ENCODE measurements at places on chromosomes 2 and 18. TPM values are rescaled to one million over a fixed set of nuclear protein-coding genes. Genes with fewer than 3 reads are reported as not detected.

GRCh38 chr2:29009711-29010677 lies 28.9 kb downstream of the TOGARAM2 start:
- peaks cover 34% of the 10 kb centered on the region for H3K4me1 ChIP-seq
- DNase-seq = no peak
- H3K36me3 ChIP-seq = peaks cover 7% of the 10 kb centered on the region
- H3K4me3 ChIP-seq = no peak overlapping the region
- no peaks in the 10 kb centered on the region for H3K27me3 ChIP-seq
- no peak overlapping the region for H3K27ac ChIP-seq

- no peaks in the 10 kb centered on the region for H3K4me1 ChIP-seq
- H3K27ac ChIP-seq = no peak overlapping the region
- H3K27me3 ChIP-seq = no peaks in the 10 kb centered on the region
- no peak overlapping the region for H3K4me3 ChIP-seq
- DNase-seq = no peak
Measured at GRCh38 chr2:229371086-229371485, 100.0 kb upstream of the PID1 start.

DNA sequence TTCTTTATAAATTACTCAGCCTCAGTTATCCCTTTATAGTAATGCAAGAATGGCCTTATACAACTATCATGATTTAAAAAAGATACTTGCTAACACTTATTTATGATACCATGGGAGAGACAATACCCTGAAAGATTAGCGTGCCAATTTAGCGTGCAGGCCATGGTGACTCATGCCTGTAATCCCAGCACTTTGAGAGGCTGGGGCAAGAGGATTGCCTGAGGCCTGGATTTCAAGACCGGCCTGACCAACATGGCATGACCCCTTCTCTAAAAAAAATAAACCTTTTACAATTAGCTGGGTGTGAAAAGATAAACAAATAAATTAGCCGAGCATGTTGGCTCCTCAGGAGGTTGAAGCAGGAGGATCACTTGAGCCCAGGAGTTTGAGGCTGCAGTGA lies 493.4 kb upstream of the FSIP2 start:
- no peak overlapping the region for H3K4me3 ChIP-seq
- H3K36me3 ChIP-seq = no peaks in the 10 kb centered on the region
- H3K27ac ChIP-seq = no peak overlapping the region
- DNase-seq = no peak

DNA sequence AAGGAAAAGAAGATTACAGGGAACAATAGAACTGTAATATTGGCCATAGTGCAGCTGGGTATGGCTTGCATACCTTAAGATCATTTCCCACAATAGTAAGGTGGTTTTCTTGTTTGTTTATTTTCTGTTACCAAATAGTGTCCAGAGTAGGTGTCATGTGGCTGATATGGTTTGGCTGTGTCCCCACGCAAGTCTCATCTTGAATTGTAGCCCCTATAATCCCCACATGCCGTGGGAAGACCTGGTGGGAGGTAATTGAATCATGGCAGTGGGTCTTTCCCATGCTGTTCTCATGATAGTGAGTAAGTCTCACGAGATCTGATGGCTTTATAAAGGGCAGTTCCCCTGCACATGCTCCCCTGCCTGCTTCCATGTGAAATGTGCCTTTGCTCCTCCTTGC lies 190.1 kb downstream of the ICOS start:
- no peak overlapping the region for H3K27ac ChIP-seq
- H3K4me3 ChIP-seq = no peak overlapping the region
- no peaks in the 10 kb centered on the region for H3K4me1 ChIP-seq
- H3K36me3 ChIP-seq = no peaks in the 10 kb centered on the region
- no peak for DNase-seq

- no peak overlapping the region for H3K4me3 ChIP-seq
- DNase-seq = no peak
- no peak overlapping the region for H3K27ac ChIP-seq
- no peaks in the 10 kb centered on the region for H3K27me3 ChIP-seq
- H3K4me1 ChIP-seq = no peaks in the 10 kb centered on the region
Measured at GRCh38 chr18:10977042-10977441, 172.3 kb downstream of the PIEZO2 start.

- H3K36me3 ChIP-seq = peaks cover 4% of the 10 kb centered on the region
- no peaks in the 10 kb centered on the region for H3K4me1 ChIP-seq
- H3K27me3 ChIP-seq = no peaks in the 10 kb centered on the region
- H3K4me3 ChIP-seq = no peak overlapping the region
- no peak overlapping the region for H3K27ac ChIP-seq
Measured at GRCh38 chr2:69625078-69625795, 18.3 kb downstream of the AAK1 start.

GRCh38 chr2:205776139-205776538 lies 93.8 kb downstream of the NRP2 start:
- H3K4me1 ChIP-seq = peaks cover 14% of the 10 kb centered on the region
- H3K36me3 ChIP-seq = peaks cover 4% of the 10 kb centered on the region
- H3K27ac ChIP-seq = no peak overlapping the region
- no peak overlapping the region for H3K4me3 ChIP-seq

DNA sequence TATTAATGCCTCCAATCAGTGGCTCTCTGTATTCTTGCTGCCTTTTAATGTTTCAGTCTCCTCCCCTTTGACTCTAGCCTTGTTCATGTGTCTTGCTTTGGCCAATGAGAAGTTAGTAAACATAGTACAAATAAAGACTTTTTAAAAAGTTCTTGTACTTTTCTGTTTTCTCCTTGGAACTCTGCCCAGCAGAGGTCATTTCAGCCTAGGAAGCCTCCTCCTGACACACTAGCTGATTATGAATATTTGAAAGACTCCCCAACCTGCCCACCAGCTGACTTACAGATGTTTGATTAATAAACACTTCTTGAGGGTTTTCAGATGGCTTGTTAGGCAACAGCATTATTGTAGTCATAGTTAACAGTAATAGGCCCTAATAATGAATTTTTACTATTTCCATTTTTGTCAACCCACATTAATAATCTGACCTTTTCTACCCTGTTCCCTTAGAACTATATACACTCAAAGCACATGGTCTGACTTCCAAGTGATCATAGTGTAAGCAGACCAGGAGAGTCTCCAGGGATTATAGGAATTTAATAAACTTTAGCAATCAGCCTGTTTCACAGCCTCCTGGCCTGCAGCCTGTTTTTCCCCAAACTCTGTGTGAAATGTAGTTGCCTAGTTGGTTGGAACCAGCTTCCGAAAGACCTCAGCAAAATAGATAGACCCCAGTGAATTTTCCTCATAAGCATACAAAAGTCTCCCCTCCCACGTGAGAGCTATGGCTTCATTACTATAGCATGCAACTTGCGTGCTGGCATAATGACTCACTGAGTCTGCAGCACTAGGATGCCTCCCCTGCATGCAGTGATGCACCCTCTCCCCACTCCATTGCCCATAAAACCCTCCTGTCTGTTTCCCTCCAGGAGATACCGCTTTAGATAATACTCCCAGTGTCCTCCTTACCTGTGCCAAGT lies 670.7 kb upstream of the ZNF804A start:
- DNase-seq = no peak
- H3K4me3 ChIP-seq = no peak overlapping the region
- H3K4me1 ChIP-seq = no peaks in the 10 kb centered on the region
- no peak overlapping the region for H3K27ac ChIP-seq
- H3K27me3 ChIP-seq = no peaks in the 10 kb centered on the region

- no peak overlapping the region for H3K4me3 ChIP-seq
- no peaks in the 10 kb centered on the region for H3K36me3 ChIP-seq
- H3K4me1 ChIP-seq = no peaks in the 10 kb centered on the region
- no peak overlapping the region for H3K27ac ChIP-seq
Measured at GRCh38 chr2:111030945-111031344, 89.8 kb upstream of the BCL2L11 start.

GRCh38 chr2:187404431-187405110 lies 43.5 kb downstream of the CALCRL start:
- no peaks in the 10 kb centered on the region for H3K4me1 ChIP-seq
- H3K27ac ChIP-seq = peak overlapping the region; percentile 84
- no peaks in the 10 kb centered on the region for H3K36me3 ChIP-seq
- H3K27me3 ChIP-seq = no peaks in the 10 kb centered on the region
- H3K4me3 ChIP-seq = peak overlapping the region; percentile 21

- no peaks in the 10 kb centered on the region for H3K27me3 ChIP-seq
- peak overlapping the region; percentile 89 for H3K4me3 ChIP-seq
- no peaks in the 10 kb centered on the region for H3K36me3 ChIP-seq
- DNase-seq = no peak
Measured at GRCh38 chr2:223943561-223944008, 1.6 kb downstream of the WDFY1 start.

GRCh38 chr18:46660957-46661749 lies 4.1 kb upstream of the LOXHD1 start:
- peak; percentile 59 for DNase-seq
- no peak overlapping the region for H3K27ac ChIP-seq
- H3K36me3 ChIP-seq = no peaks in the 10 kb centered on the region
- H3K27me3 ChIP-seq = peaks cover 5% of the 10 kb centered on the region
- H3K4me1 ChIP-seq = peaks cover 3% of the 10 kb centered on the region

GRCh38 chr2:168494190-168494711 lies 38.2 kb downstream of the CERS6 start:
- DNase-seq = no peak
- no peak overlapping the region for H3K4me3 ChIP-seq
- no peak overlapping the region for H3K27ac ChIP-seq
- H3K4me1 ChIP-seq = peaks cover 3% of the 10 kb centered on the region
- peaks cover 2% of the 10 kb centered on the region for H3K36me3 ChIP-seq

GRCh38 chr2:207951734-207952470 lies 73.4 kb downstream of the PLEKHM3 start:
- DNase-seq = no peak
- no peaks in the 10 kb centered on the region for H3K36me3 ChIP-seq
- H3K27ac ChIP-seq = no peak overlapping the region
- no peaks in the 10 kb centered on the region for H3K27me3 ChIP-seq

DNA sequence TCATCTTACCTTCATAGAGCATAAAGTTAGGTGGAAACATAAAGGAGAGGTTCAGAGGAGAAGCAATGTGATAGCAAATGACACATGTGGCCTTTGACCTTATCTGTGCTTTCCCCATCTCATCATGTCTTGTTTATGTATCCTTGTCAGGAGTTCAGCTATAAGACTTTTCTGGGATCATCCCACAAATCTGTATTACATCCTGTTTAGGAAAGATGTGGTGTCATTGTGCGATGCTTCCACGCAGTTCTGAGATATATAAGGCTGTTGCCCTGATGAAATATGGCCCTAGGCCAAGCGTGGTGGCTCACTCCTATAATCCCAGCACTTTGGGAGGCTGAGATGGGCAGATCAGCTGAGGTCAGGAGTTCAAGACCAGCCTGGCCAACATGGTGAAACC lies 15.5 kb upstream of the MGAT5 start:
- no peaks in the 10 kb centered on the region for H3K4me1 ChIP-seq
- DNase-seq = no peak
- H3K36me3 ChIP-seq = no peaks in the 10 kb centered on the region
- no peak overlapping the region for H3K27ac ChIP-seq
- H3K27me3 ChIP-seq = no peaks in the 10 kb centered on the region

GRCh38 chr18:76465630-76466409 lies 29.2 kb downstream of the ZNF516 start:
- no peaks in the 10 kb centered on the region for H3K27me3 ChIP-seq
- DNase-seq = no peak
- peaks cover 31% of the 10 kb centered on the region for H3K4me1 ChIP-seq
- H3K27ac ChIP-seq = no peak overlapping the region
- peaks cover 28% of the 10 kb centered on the region for H3K36me3 ChIP-seq
- H3K4me3 ChIP-seq = no peak overlapping the region

DNA sequence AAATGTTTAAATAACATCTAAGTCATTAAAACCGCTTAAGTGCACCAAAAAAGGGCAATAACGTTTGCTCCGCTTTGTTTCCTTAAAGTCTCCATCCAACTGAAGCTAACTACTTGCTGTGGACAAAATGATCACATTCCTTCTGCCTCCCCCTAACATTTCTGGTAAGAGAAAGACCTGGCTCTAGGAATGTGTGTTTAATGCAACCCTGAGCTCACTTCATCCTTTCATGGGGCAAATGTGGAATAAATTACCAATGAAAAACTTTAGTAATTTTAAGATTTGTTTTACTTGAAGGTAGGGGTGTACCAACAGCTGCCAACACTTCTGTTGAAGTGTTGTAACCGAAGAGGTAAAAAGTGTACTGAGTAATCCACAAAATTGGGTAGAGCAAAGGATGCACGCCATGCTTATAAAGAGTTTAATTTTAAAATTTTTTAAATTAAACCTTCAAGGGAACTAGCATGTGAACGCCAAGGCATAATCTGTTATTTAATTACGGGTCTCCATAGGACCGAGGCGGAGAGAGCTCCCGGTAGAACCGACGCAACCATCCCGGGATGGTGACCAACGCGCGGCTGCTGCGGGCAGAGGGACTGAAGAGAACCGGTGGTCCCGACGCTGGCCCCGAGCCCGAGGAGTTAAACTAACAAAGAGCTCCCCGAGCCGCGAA lies 1.1 kb downstream of the HNRNPLL start:
- no peaks in the 10 kb centered on the region for H3K36me3 ChIP-seq
- H3K4me3 ChIP-seq = peak overlapping the region; percentile 81
- DNase-seq = peak; percentile 55
- H3K27ac ChIP-seq = peak overlapping the region; percentile 97

DNA sequence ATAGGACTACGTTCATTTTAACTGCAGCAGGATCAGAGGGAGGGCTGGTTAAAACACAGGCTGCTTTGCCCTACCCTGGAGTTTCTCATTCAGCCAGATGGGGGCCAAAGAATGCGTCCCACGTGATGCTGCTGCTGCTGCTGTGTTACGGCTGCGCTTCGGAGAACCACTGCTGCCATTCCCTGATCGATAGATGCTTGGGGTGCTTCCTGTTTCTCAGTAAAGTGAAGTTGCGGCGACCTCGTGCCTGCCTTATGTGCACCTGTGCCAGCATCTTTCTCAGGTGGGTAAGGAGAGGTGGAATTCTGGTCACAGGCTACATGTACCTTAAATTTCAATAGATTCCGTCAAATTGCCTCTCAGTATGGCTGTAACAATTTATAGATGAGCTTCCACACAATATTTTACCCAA lies 24.7 kb upstream of the TOGARAM2 start:
- no peak overlapping the region for H3K4me3 ChIP-seq
- DNase-seq = peak; percentile 26
- no peaks in the 10 kb centered on the region for H3K36me3 ChIP-seq

GRCh38 chr2:159129269-159129668 lies 157.2 kb downstream of the WDSUB1 start:
- H3K4me3 ChIP-seq = no peak overlapping the region
- no peaks in the 10 kb centered on the region for H3K36me3 ChIP-seq
- H3K27ac ChIP-seq = no peak overlapping the region
- H3K4me1 ChIP-seq = peaks cover 24% of the 10 kb centered on the region
- no peak for DNase-seq

GRCh38 chr2:222440673-222441422 lies 16.5 kb downstream of the SGPP2 start:
- no peak for DNase-seq
- H3K36me3 ChIP-seq = no peaks in the 10 kb centered on the region
- H3K27ac ChIP-seq = no peak overlapping the region
- no peak overlapping the region for H3K4me3 ChIP-seq
- no peaks in the 10 kb centered on the region for H3K4me1 ChIP-seq

- no peak overlapping the region for H3K4me3 ChIP-seq
- H3K27ac ChIP-seq = no peak overlapping the region
- H3K4me1 ChIP-seq = peaks cover 11% of the 10 kb centered on the region
- no peak for DNase-seq
Measured at GRCh38 chr2:238127165-238128060, 11.1 kb upstream of the KLHL30 start.

UGT1A7 gene
- not detected for polyA plus RNA-seq

CTNNA2 gene
- 75.5 TPM for polyA plus RNA-seq

LAMA1 gene
- polyA plus RNA-seq = 55.6 TPM

TSHZ1 gene
- polyA plus RNA-seq = 68.3 TPM

SERPINB13 gene
- not detected for polyA plus RNA-seq

TCF23 gene
- 0.14 TPM for polyA plus RNA-seq

GTF2A1L gene
- polyA plus RNA-seq = 2.0 TPM

UGT1A4 gene
- polyA plus RNA-seq = not detected

CAPG gene
- 20.2 TPM for polyA plus RNA-seq

ABCG8 gene
- polyA plus RNA-seq = 1.7 TPM

FAM237A gene
- not detected for polyA plus RNA-seq

CCBE1 gene
- polyA plus RNA-seq = 1.8 TPM

GRHL1 gene
- 12.9 TPM for polyA plus RNA-seq

TRIB2 gene
- 205 TPM for polyA plus RNA-seq

RESP18 gene
- 7.0 TPM for polyA plus RNA-seq

CCDC141 gene
- polyA plus RNA-seq = 0.89 TPM
